ENCODE measurements at places on chromosomes 11 and 22.

DNA sequence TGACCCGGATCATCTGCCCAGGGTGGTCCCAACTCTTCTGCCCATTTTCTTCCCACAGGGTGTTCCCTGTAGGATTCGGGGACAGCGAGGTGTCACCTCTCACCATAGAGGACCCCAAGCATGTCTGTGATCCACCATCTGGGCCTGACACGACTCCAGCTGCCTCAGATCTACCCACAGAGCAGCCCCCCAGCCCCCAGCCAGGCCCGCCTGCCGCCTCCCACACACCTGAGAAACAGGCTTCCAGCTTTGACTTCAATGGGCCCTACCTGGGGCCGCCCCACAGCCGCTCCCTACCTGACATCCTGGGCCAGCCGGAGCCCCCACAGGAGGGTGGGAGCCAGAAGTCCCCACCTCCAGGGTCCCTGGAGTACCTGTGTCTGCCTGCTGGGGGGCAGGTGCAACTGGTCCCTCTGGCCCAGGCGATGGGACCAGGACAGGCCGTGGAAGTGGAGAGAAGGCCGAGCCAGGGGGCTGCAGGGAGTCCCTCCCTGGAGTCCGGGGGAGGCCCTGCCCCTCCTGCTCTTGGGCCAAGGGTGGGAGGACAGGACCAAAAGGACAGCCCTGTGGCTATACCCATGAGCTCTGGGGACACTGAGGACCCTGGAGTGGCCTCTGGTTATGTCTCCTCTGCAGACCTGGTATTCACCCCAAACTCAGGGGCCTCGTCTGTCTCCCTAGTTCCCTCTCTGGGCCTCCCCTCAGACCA is 24.0 kb downstream of the CSF2RB start:
- no peak for DNase-seq

DNA sequence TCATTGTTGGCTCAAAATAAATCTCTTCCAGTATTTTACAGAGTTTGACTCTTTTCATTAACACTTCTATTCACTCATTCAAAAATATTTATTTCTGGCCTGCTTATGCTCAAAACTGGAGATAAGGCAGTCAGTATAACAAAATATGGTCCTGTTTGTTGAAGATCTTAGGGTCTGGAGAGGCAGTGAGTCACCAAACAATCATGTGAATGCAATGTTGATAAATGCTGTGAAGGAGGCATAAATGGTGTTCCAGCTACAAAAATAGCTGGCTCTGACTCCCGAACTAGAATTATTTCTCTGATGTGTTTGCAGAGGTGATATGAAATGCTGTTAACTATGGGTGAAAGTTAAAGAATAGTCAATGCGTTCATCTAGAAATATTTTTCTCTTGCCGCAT is 390.6 kb downstream of the AASDHPPT start:
- no peak for DNase-seq

DNA sequence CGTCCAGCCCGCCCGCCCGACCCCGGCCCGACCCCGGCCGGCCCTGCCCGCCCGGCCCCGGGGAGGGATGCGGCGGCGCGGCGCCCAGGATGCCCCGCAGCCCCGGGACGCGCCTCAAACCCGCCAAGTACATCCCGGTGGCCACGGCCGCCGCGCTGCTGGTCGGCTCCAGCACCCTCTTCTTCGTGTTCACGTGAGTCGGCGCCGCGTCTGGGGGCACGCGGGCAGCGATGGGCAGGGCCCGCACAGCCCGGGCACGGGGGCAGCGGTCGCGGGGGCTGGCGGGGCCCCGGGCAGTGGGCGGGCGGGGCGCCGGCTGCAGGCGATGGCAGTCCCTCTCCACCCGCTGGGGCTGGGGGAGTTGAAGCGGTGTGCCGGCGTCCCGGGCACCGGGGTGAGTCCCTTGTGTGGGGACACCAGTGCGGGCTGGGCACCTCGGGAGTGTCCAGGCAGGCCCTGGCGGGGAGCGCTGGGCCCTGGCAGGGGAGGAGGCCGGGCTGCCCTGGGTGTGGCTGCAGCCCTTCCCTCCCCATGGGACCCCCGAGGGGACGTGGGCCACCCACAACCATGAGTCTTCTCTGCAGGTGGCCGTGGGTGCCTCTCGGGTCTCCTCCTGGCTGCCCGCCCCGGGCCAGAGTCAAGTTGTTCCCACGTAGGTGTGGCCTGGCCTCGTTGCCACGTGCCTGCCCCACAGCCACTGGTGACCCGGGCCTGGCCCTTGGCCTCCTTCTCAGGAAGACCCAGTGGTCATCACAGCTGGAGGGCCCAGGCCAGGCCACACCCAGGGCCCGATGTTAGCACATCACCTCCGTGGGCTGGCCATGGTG is 468 bp downstream of the ZDHHC8 start:
- no peak for DNase-seq

DNA sequence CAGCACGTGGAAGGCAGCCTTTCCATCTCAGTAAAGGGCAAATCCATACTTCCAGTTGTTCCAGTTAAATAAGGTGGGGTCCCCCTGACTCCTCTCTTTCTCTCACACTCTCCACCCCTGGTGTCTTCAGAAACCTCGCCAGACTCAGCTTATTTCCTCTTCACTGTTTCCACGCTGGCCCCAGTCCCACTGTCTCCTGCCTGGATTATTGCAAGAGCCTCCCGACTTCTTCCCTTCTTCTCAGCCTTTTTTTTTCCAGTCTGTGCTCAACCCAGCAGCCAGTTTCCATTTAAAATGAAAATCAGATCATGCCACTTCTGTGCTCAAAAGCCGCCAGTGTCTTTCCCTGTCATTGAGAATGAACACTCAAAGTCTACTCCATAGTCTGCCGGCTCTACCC is 131.4 kb downstream of the PKNOX2 start:
- no peak for DNase-seq
